Effector memory CD8-positive, alpha-beta T cell (primary cell): ENCODE measurements at places on chromosomes 1 and 21.

- peaks cover 22% of the 10 kb centered on the region for H3K27me3 ChIP-seq
- no peak overlapping the region for H3K4me3 ChIP-seq
- no peak for DNase-seq
- H3K36me3 ChIP-seq: no peaks in the 10 kb centered on the region
These were observed 149.4 kb downstream of the TRABD2B start for GRCh38 chr1:47847763-47848162.

DNA sequence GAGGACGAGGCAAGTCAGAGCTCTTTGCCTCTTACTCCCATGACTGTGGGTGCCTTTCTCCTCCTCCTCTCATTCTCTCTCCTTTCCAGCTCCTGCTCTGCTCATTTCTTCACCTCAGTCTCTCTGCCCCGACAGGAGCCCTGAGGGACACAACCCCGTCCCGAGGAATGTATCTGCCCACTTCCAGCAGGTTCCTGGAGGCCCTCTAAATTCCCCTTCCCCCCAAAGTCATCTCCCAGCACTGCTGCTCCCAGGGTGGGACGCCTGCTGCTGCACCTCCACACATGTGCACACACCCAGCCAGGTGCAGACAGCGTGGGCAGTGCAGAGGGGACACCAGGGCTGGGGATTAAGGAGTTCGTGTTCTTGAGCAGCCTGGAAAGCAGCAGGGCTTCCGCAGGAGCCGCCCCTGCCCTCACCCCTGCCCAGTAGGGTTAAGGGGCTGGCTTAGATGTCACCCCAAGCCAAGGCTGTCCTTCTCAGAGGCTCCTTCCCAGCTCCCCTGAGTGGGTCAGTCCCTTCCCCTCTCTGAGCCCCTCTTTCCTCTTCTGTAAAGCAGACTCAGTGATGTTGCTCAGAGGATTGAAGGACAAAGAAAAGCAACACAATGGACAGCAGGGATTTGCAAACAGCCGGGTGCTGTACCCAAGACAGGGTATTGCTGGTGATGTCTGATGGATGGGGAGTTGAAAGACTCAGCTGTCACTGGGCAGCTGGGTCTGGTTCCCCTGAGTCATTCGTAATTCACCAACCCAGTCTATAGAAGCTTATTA is 346.0 kb downstream of the MATN1 start:
- H3K27ac ChIP-seq: no peak overlapping the region
- DNase-seq: no peak
- peaks cover 9% of the 10 kb centered on the region for H3K4me1 ChIP-seq
- no peaks in the 10 kb centered on the region for H3K36me3 ChIP-seq
- H3K27me3 ChIP-seq: peaks cover 43% of the 10 kb centered on the region

- H3K4me1 ChIP-seq: no peaks in the 10 kb centered on the region
- H3K27me3 ChIP-seq: peaks cover 76% of the 10 kb centered on the region
- H3K27ac ChIP-seq: no peak overlapping the region
These were observed 125.5 kb upstream of the SERBP1 start for GRCh38 chr1:67555461-67556296.

- H3K27ac ChIP-seq: no peak overlapping the region
- no peak for DNase-seq
- H3K4me1 ChIP-seq: no peaks in the 10 kb centered on the region
- H3K36me3 ChIP-seq: no peaks in the 10 kb centered on the region
These were observed 15.4 kb downstream of the L1TD1 start for GRCh38 chr1:62209931-62210595.

DNA sequence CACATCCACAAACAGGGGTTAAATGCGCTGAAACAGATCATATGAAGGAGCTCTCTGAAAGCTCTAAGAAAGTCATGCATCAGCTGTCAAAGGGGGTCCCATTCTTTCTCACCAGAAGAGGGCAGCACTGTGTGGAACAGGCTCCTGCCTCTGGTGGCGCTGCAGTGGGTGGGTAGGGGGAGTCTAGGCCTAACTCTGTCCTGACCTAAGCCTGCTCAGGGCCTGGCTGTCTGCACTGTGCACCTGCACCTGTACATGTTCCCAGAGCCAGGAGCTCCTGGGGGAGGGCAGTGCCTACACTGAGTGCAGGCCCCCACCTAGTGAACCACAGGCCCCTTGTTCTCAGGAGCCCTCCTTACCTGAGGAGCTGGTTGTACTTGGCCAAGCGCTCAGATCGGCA is 16.0 kb downstream of the ENO1 start:
- no peaks in the 10 kb centered on the region for H3K27me3 ChIP-seq
- H3K4me3 ChIP-seq: no peak overlapping the region
- H3K36me3 ChIP-seq: peaks cover 90% of the 10 kb centered on the region
- H3K27ac ChIP-seq: peak overlapping the region; percentile 39
- peaks cover 11% of the 10 kb centered on the region for H3K4me1 ChIP-seq
- DNase-seq: peak; percentile 45

DNA sequence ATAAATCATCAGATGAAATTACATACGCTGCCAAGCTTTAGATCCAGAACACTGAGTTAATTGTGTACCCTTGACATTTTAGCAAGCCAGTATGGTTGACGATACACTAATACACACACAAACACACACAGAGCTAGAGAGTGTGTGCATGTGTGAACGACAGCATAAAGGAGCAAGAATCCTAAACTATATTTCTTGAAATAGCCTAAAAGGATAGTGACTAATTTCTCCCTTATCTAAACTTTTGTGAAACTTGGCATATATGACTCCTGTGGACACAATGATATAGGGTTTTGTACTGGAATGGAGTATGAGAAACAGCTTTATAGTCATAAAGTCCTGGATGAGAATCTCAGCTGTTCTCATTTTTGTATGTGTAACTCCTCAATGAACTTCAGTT is 65.1 kb upstream of the DMRTA2 start:
- H3K4me1 ChIP-seq: no peaks in the 10 kb centered on the region
- H3K4me3 ChIP-seq: no peak overlapping the region
- no peaks in the 10 kb centered on the region for H3K27me3 ChIP-seq
- no peak for DNase-seq
- H3K27ac ChIP-seq: peak overlapping the region; percentile 35

DNA sequence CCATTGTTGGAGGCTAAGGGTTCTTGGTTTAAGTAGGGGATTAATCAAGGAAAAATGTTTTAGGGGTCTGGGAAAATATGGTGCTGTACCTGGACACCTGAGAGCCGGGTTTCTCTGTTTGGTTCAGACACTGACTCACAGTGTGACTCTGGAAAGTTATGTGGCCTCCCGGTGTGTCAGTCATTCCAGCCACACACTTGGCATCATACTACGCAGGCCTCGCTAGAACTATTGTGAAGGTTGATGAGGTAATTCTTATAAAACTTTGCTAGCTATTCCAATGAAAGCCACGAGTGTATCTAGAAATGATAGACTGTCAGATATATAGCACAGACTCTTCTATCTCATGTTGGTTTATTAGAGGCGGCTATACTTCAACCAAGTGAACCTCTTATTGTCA is 4.8 kb upstream of the CAMSAP2 start:
- H3K27me3 ChIP-seq: peaks cover 27% of the 10 kb centered on the region
- no peak overlapping the region for H3K27ac ChIP-seq
- DNase-seq: no peak
- H3K4me3 ChIP-seq: no peak overlapping the region
- H3K36me3 ChIP-seq: no peaks in the 10 kb centered on the region

DNA sequence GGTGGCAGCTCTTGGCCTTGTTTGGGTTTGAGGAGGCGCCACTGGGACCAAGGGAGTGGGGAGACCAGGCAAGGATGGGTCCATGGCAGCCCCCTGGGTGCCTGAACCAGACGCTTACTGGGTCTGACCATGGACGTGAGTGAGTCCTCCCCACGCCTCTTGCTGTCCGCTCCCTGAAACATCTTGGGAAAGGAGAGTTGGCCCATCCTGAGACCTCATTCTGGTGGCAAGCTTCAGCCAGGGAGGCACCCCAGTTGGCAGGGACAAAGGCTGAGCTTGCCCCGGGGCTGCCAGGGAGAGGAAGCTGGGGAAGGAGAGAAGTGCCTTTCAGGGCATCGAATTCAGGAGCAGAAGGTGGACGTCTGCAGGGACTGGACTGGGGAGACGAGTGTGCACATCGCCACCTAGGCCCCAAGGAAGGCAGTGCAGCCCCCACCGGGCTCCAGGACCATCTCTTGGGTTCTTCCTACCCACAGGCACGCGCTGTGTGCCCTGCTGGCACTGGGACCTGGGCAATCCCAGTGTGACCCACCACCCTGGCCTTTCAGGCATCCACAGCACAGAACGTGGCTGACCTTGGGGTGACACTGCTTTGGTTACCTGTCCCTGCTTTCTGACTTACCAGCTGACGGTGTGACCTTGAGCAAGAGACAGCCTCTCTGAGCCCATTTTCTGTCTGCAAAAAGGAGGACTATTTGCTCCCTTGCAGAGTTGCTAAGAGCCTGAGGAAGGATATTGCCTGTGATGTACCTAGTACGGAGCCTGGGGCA is 132.9 kb upstream of the WNT4 start:
- no peak overlapping the region for H3K4me3 ChIP-seq
- peak; percentile 23 for DNase-seq
- H3K4me1 ChIP-seq: no peaks in the 10 kb centered on the region
- H3K27ac ChIP-seq: no peak overlapping the region

DNA sequence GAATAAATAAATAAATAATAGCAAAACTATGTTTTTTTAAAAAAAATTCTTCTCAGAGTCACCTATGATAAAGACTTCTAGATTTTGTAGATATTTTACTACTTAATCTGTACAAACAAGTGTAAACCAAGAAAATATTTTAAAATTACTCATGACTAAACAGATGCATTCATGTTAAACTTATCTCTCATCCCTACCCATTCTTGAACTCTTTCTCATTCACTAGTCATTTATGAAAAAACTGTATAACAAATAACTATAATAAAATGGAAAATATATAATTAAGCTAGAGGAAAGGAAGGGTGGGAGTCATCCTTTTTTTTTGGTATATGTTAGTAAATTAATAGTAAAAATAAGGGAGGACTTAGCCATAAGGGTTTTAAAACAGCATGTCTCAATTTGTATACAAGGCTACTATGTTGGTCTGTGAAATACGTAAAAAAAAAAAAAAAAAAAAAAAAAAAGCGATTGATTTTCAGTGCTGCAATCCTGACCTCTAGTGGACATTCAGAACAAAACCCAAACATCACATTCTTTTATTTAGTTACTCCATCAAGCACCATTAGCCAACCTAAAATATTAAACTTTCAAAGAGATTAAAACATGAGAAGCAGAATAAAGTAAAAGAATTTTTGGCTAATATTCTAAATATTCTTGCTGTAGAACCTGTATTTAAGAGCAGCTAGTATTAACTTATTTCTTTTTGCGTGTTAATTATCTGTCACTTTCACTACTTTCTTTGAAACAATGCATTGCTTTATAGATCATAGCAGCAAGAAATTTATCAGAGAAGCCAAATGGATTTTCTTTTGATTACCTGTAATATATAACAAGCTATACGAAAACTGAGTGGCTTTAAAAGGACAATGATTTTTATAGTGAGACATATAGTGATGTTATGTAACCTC is 255.8 kb upstream of the CACYBP start:
- no peak overlapping the region for H3K4me3 ChIP-seq
- DNase-seq: no peak
- H3K27me3 ChIP-seq: no peaks in the 10 kb centered on the region

- H3K27me3 ChIP-seq: peaks cover 17% of the 10 kb centered on the region
- no peaks in the 10 kb centered on the region for H3K36me3 ChIP-seq
- no peaks in the 10 kb centered on the region for H3K4me1 ChIP-seq
- no peak within 1 kb of the TSS for H3K4me3 ChIP-seq
- H3K27ac ChIP-seq: no peak within 1 kb of the TSS
These were observed at the start of gene LDLRAD1 for GRCh38 chr1:54017979-54018378. TSS of gene LDLRAD1 (minus strand) at chr1:54018186. CDS start at chr1:54018112, 74 bp downstream.

DNA sequence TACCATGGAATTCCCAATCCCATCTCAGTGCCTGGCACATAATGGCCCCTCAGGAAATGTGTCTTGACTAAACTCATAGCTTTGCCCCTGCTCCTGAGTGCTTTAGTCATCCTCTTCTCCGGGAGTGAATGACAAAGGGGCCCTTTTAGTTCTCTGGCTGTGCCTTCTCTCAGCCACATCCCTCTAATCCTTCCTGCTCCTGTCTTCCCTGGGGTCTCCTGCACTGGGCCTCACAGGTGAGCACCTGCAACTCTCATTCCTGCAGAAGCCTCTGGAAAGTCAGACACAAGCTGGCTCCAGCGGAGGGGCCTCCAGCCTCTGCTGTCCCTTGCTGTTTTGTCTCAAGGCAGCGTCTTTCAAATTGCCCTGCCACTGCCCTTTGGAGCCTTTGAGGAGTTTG is 14.0 kb upstream of the ETV3L start:
- no peak overlapping the region for H3K27ac ChIP-seq
- H3K4me3 ChIP-seq: no peak overlapping the region
- H3K27me3 ChIP-seq: peaks cover 42% of the 10 kb centered on the region
- no peak for DNase-seq

DNA sequence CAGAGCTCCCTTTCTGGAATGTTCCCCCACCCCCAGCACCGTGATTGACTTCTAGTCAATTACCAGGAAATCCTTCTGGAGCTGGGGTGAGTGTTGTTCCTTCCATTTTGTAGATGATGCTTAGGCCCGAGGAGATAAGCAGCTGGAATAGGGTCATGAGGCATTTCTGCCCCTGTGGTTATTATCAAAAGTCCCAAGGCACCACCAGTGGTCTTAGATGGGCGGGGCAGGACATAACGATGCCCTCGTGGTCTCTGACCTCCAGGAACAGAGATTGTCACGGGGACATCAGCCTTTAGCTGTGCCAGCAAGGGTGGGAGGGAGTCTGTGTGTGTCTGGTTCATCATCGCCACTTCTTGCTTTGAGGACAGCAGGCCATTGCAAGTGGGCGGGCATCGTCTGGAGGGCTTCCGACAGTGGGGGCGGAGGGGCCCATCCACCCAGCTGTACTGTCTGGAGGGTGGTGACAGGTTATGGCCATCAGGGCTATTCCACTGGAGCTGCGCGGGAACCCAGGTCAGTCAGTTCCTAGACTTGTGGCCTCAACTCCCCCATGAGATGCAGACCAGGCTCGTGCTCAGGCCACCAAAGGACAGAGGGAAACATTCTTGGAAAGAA is 22.6 kb downstream of the TNFRSF8 start:
- peaks cover 4% of the 10 kb centered on the region for H3K36me3 ChIP-seq
- H3K27me3 ChIP-seq: no peaks in the 10 kb centered on the region
- H3K4me3 ChIP-seq: no peak overlapping the region
- peaks cover 42% of the 10 kb centered on the region for H3K4me1 ChIP-seq

DNA sequence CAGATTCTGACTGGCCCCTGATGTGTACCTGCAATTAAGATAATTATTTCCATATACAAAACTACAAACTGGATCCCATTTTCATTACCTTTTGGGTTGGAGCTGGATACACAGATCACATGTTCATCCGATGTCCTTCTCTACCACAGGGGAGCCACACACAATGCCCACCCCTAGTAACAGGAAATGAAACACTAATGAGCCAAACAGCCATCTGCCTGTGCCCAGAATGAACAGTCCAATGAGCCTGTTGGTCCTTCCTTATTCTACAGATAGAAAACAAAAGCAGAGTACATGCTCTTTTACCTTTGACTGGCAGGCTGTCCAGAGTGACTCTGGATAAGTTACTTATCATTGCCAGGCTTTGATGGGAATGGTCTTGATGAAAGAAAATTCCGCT is 68.6 kb downstream of the SIPA1L2 start:
- peaks cover 3% of the 10 kb centered on the region for H3K36me3 ChIP-seq
- no peak overlapping the region for H3K4me3 ChIP-seq
- DNase-seq: no peak
- H3K4me1 ChIP-seq: peaks cover 18% of the 10 kb centered on the region
